ENCODE measurements at places on chromosomes 13 and 19.

- no peak for DNase-seq
Measured at GRCh38 chr13:43776006-43776405, 10.8 kb downstream of the ENOX1 start.

GRCh38 chr13:74633734-74634133, 499.5 kb upstream of the KLF12 start:
- DNase-seq: no peak

DNA sequence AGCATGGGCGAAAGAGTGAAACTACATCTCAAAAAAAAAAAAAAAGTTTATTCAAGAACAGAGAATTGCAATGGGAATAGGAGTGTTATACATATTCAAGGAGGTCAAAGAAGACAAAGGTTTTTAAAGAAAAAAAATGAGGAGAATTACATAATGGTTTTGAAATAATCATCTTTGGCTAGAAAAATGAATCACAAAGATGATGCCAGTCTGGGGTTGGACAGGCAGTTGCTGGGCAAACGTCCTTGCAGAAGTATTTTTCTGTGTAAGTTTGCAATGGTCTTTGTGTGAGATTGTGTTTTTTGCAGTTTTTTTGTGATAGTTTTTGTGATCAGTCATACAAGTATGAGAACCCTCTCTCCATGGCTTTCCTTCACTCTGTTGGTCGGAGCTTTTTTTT, 23.7 kb downstream of the LYPD3 start:
- DNase-seq: no peak

GRCh38 chr19:18491995-18492953, 29.6 kb downstream of the ELL start:
- DNase-seq: no peak

GRCh38 chr19:5002143-5002542, 33.2 kb downstream of the KDM4B start:
- DNase-seq: no peak

- DNase-seq: no peak
Measured at GRCh38 chr13:30581582-30581981, 36.1 kb upstream of the USPL1 start.

- DNase-seq: no peak
Measured at GRCh38 chr19:19107654-19108053, 30.6 kb downstream of the TMEM161A start.

GRCh38 chr19:45882652-45883585, 3.0 kb downstream of the IRF2BP1 start:
- DNase-seq: peak; percentile 52
